ENCODE measurements at places on chromosomes 7 and 10.

DNA sequence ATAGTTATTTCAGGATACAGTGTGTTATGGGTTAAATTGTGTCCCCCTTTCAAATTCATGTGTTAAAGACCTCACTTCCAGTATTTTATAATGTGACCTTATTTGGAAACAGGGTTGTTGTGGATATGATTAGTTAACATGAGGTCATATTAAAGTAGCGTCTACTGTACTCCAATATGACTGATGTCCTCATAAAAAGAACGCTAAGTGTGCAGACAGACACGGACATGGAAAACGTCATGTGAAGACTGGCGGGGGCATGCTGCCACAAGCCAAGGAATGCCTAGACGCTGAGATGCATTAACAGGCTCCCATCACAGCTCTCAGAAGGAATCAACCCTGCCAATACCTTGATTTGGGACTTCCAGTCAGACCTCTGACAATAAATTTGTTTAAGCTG lies 1.5 kb upstream of the WDR37 start:
- no peak for DNase-seq

DNA sequence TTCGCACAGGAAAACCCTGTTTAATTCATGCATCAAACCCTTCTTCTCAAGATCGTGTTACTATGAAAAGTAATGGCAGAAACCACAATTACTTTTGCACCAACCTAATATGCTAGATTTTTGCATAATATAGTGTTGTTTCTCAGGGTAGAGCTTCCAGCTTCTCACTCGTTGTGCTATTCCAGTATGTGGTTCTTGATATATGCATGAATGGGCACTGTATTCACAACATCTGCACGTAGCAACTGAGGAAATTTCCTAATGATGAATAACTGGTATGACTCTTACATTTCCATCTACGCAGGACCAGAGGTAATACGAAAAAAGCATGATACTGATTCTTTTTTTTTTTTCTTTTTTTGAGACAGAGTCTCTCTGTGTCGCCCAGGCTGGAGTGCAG lies 326.6 kb upstream of the GALNT17 start:
- no peak for DNase-seq

DNA sequence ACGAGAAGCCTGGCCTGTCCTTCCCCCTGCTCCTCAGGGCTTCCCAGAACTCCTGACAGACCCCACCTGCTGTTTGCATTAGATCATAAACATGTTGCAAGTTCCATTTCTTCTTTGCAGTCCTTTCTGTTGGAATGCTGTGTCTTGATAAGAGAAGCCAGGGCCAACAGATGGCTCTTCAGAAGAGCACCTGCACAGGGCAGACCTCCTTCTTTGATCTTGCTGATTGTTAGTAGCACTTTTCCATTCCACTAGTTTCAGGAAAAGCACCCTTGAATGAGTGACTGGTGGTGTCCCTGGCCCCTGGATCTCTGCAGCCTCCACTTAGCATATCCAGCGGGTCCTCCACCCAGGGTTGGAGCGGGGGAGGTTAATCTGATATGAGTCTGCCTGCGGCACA lies 243.2 kb downstream of the GFRA1 start:
- DNase-seq, result no peak

DNA sequence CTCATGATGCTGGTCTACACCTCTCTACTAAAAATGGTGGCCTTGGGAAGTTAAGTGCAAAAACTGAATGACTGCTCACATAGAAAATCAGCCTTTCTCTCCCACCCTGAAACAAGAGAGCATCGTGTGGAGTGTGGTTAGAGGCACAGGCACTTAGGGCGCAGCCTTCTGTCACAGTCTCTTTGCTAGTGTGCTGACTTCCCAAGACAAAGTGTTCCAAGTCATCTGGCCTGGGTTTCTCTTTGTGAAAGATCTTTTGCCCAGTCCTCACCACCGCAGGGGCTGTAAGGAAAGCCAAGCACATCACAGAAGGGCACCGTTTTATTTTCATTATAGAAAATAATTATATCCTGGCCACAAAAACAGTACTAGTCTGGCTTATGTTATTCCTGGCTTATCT lies 12.5 kb downstream of the STN1 start:
- no peak for DNase-seq

DNA sequence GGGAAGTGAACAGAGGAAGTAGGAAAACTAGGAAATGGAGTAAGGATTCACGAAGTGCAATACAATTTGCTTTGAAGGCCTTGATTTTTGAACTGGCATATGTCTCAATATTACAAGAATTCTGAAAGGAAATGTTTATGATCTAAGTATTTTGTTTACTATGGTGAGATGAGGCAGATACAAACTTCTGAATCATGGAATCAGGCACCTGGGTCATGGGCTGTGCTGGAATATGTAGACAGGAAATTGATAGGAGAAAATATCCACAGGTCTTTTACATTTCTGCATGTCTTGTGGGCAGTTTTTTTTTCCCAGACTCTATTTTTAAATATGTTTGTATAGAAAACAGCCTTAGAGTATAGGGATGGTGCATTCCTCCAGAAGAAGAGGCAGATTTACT lies 117.1 kb downstream of the PPP1R3A start:
- DNase-seq, result no peak

DNA sequence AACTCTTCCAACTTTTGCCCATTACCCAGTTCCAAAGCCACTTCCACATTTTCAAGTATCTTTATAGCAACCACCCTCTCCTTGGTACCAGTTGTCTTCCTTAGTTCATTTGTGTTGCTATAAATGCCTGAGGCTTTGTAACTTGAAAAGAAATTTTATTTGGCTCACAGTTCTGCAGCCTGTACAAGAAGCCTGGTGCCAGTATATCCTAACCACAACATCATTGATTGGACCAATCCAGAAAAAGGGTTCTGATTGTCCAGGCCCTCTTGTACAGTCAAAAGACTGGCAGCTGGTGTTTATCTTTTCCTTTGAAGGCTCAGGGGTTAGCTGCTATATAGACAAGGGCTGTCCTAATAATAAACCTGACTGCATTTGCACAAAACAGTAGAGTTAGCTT lies 21.1 kb upstream of the ABCC2 start:
- DNase-seq, result no peak
